ENCODE measurements at places on chromosomes 16 and 17.

DNA sequence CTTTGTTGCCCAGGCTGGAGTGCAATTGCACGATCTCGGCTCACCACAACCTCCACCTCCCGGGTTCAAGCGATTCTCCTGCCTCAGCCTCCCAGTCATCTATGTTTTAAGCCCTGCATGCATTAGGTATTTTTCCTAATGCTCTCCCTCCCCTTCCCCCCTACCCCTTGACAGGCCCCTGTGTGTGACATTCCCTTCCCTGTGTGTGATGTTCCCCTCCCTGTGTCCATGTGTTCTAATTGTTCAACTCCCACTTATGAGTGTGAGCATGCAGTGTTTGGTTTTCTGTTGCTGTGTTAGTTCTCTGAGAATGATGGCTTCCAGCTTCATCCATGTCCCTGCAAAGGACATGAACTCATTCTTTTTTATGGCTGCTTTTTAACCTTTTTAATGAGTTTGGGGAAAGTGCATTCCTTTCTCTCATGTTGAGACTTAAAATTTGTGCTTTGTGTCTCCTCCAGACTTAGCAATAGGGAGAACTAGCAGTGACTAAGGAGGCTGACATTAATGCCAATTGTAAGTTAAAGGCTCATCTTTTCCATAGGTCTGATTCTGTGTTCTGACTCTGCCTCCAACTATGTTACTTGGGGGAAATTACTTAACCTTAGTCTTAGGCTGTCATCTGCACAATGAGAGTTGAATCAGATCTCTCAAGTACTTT, 17.7 kb upstream of the PHAF1 start:
- DNase-seq, result peak; percentile 68

GRCh38 chr16:82152641-82153112, 17.3 kb downstream of the MPHOSPH6 start:
- DNase-seq, result peak; percentile 42

- DNase-seq, result peak; percentile 29
These were observed 23.8 kb downstream of the EZH1 start for GRCh38 chr17:42720996-42721583.

DNA sequence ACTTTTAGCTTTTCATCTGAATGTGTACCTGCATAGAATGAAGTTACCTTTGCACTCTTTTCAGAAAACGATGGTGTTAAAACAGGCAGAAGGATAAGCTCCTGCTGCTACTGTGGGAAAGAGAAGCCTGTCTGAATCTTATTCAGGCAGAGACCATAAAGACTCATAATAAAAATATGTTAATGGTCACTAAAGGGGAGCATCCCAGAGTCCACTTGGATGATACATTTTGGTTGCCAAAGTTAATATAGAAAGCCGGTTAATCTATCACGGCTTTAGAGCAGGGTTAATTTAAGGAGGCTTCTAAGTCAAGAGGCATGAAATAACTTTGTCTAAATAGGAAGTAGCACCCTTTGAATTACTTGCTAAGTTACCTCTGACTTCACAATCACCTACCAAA, 2.9 kb downstream of the MARCHF10 start:
- DNase-seq, result no peak

- DNase-seq, result no peak
These were observed 350.0 kb downstream of the KCNJ2 start for GRCh38 chr17:70519300-70519699.

DNA sequence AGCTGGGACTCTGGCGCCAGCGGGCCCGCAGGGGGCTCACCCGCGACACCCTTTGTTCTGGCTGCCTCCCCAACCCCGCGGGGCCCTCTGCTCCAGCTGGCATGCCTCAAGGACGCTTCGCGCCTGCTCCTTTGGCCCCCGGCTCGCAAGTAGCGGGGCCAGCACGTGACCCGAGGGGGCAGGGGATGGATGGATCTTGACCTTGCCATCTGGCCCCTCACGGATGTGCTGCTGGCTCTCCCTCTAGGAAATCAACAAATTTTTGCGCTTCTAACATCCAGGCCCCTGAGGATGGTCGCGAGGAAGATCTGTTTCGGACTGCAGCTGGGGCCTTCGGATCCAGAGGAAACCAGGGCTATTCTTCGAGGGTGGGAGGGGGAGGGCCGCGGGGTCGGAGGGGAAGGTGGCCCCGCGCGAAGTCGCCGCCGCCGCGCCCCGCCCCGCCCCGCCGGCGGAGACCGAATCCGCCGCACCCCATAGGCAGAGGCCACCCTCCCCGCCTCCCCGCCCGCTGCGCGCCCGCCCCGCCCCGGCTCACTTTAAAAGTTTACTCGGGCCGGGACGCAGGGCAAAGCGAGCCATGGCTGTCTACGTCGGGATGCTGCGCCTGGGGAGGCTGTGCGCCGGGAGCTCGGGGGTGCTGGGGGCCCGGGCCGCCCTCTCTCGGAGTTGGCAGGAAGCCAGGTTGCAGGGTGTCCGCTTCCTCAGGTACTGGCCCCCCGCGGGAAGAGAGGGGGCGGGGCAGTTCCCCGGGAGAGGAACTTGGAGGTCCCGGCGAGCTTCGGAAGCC, at the start of gene ACSF2:
Gene ACSF2 (plus strand): TSS at position 537 of the 790 bp plus-strand sequence. CDS start 44 bp downstream, at position 581.
- DNase-seq, result no peak

DNA sequence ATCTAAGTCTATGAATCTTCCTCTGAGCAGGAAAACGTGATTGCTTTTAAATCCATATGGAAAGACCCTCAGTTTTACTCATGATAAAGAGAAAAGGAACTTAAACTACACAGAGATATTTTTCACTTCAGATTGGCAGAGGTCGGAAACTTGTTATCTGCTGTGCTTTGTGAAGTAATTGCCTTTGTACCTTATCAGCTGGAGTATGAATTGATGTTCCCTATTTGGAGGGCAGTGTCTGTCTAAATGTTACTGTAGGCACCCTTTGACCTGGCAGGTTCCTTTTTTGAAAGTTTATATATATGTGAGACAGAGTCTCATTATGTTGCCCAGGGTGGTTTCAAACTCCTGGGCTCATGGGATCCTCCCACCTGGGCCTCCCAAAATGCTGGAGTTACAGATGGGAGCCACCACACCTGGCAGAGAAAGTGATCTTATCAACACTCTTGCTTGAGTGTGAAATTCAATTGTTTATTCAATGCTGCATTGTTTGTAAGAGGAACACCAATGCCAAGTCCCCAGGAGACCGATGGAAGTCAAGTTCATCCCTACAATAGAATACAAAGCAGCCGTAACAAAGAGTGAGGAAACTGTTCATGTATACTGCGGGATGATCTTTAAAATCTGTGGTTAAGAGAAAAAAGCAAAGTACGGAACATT, 52.3 kb downstream of the ABCC1 start:
- DNase-seq, result no peak

DNA sequence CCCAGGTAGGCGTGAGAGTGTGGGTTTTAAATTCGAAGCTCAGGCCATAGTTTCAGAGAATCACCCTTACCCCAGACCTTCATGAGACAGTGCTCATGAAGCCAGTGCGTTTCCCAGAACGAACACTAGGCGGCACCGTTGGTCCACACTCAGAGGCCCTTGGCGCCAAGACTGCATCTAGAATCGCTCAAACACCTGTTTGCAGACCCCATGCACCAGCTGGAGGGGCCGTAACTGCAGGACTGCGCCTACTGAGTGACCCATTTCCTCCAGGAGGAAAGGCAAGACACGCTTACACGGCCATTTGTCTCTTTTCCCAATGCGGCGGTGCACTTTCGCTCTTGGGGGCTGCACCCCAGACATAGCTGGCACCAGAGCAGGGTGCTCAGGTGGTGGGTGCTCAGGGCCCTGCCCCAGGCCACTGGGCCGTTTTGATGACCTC, 34.0 kb downstream of the ADGRG5 start:
- DNase-seq, result peak; percentile 5

DNA sequence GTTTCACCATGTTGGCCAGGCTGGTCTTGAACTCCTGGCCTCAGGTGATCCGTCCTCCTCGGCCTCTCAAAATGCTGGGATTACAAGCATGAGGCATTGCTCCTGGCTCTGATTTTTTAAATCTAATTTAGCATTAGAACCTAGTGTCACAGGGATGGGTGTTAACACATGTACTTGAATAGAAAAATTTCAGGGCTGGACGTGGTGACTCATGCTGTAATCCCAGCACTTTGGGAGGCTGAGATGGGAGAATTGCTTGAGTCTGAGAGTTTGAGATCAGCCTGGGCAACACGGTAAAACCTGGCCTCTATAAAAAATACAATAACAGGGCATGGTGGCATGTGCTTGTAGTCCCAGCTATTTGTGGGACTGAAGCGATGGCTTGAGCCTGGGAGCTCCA, 6.0 kb upstream of the RNF135 start:
- no peak for DNase-seq

GRCh38 chr17:50517504-50518383, 9.5 kb downstream of the MYCBPAP start:
- no peak for DNase-seq

GRCh38 chr16:56625943-56626654, 518 bp downstream of the MT1E start:
- DNase-seq, result peak; percentile 51

GRCh38 chr17:163514-164098, 17.8 kb downstream of the DOC2B start:
- no peak for DNase-seq

GRCh38 chr16:67399749-67400704, 6.7 kb upstream of the TPPP3 start:
- no peak for DNase-seq

- no peak for DNase-seq
These were observed 53.4 kb downstream of the HSD17B2 start for GRCh38 chr16:82088483-82088882.

DNA sequence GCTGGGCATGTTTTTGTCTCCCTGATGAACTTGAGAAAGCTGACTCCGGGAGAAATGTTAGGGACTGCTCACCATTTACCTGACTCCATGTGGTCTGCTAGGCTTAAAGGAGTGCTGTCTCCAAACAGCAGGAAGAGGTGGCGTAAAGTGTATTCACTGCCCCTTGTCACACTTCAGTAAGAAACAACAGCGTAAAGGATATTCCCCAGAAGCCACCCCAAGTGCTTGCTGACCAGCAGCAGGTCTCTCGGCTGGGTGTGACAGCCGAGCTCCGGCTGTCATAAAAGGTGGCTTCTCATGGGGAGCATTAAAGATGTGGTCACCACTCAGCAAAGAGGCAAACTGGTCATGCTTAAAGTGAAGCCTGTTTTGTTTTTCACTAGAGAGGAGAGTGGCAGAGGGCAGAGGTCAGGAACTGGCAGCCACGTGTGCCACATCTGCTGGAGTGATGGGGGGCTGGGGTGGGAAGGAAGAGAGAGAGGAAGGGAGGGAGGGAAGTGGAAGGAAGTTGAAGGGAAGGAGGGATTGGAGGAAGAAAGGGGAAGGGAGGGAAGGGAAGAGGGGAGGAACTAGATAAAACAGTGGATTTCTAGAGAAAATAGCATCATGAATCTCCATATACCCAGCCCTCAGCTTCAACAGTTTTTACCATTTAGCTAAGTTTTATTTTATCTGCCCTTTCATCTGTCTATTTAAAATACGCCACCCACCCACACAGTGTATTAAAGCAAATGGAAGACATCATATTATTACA, 119.3 kb downstream of the CLEC16A start:
- no peak for DNase-seq

GRCh38 chr17:34377078-34377823, 14.2 kb upstream of the CCL1 start:
- no peak for DNase-seq

DNA sequence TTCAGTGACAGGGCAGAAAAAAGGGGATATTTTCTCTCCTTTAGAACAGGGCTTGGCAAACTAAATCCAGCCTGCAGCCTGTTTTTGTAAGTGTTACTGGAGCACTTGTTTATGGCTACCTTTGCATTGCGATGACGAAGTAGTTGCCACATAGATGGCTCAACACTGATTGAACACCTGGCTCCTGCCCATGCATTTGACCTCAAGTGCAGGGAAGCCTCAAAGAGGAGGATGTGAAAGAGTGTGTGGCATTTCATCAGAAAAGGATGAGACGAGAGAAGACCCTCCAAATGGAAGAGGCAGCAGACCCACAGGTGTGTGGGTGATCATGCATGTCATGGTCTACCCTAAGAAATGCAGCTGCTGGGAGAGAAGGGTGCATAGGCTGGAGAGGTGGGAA, 32.7 kb upstream of the IRX5 start:
- DNase-seq, result no peak

GRCh38 chr16:15907863-15908478, 19.6 kb upstream of the CEP20 start:
- no peak for DNase-seq

DNA sequence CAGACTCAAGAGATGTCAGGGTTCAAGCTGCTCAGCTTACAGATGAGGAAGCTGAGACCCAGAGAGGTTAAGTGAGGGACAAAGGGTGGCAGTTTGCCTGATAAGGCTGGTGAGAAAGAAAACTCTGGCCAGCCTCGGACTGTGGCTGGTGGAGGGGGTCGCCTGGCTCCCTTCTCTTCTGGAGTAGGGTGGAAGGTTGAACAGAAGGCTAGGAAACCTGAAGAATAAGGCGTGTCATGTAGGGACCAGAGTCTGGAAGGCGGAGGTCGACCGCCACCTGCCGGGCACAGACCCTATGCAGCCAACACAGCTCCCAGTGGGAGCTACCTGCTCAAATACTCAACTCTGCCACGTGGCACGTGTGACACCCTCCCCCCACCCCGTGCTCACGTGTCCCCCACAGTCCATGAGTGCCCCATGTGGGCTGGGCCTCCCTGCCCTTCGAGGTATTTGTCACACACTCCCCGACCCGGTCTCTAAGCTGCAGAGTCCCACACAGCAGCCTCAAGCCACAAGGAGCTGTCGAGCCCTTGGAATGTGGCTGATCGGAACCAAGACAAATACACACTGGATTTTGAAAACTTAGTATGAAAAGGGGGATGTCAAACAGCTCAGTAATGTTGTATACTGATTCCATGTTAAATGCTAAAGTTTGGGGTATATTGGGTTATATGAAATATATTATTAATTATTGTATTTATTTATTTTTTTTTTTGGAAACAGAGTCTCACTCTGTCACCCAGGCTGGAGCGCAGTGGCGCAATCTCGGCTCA, 11.8 kb downstream of the HID1 start:
- DNase-seq, result no peak

DNA sequence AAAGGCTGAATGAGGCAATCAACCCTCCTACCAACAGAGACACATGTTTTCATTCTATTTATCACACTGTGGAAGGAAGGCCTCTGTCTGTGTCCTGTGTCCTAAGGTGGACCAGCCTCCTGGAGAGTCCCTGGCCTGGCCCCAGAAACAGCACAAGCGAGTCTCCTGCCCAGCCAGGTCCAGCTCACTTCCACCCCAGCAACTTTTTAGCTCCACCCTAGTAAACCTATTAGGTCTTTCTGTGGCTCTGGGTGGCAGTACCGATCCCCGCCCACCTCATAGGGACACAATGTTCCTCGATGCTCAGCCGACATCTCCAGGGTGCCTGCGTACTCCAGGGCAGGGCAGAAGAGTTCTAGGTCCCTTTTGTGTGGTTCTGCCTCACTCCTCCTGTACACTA, 10.7 kb downstream of the DRC3 start:
- no peak for DNase-seq
